Vein endothelial cell (primary cell): ENCODE measurements at places on chromosomes 4 and X. TPM values are rescaled to one million over a fixed set of nuclear protein-coding genes. Genes with fewer than 3 reads are reported as not detected.

MAOA gene
- 28.1 and 65.0 TPM in 2 replicates for total RNA-seq

SYP gene
- total RNA-seq: under 0.01 and 0.10 TPM in 2 replicates

GLRA2 gene
- total RNA-seq: not detected in 2 replicates

PTPN13 gene
- 0.33 and 1.6 TPM in 2 replicates for total RNA-seq

RTL9 gene
- total RNA-seq: not detected in 2 replicates

GPRASP1 gene
- total RNA-seq: 1.6 and 2.0 TPM in 2 replicates

AWAT1 gene
- not detected in 2 replicates for total RNA-seq

STAG2 gene
- total RNA-seq: 71.5 and 77.0 TPM in 2 replicates

DUSP21 gene
- not detected in 2 replicates for total RNA-seq

VEGFD gene
- 0.38 and 0.65 TPM in 2 replicates for total RNA-seq

COPS4 gene
- total RNA-seq: 69.9 and 105 TPM in 2 replicates

SPOCK3 gene
- total RNA-seq: 0.10 TPM in 1 of 2 replicates, not detected in the other

SLC9B1 gene
- 0.57 TPM in 1 of 2 replicates, not detected in the other for total RNA-seq

CC2D2A gene
- 16.3 and 24.7 TPM in 2 replicates for total RNA-seq

FAM241A gene
- 16.0 and 26.7 TPM in 2 replicates for total RNA-seq

TEC gene
- total RNA-seq: 0.65 and 1.1 TPM in 2 replicates

SCRG1 gene
- not detected in 2 replicates for total RNA-seq

TBC1D1 gene
- total RNA-seq: 128 and 131 TPM in 2 replicates

SGCB gene
- 14.0 and 20.7 TPM in 2 replicates for total RNA-seq

GAGE12E gene
- total RNA-seq: not detected in 2 replicates

NKX6-1 gene
- total RNA-seq: not detected in 2 replicates

DGKK gene
- total RNA-seq: under 0.01 TPM in 1 of 2 replicates, not detected in the other

PDZD4 gene
- total RNA-seq: 0.29 and 0.33 TPM in 2 replicates

HSPA4L gene
- total RNA-seq: 7.8 and 14.4 TPM in 2 replicates

HPF1 gene
- 23.7 and 25.5 TPM in 2 replicates for total RNA-seq

RTL5 gene
- 0.33 and 0.38 TPM in 2 replicates for total RNA-seq

ARHGAP6 gene
- 0.57 and 1.3 TPM in 2 replicates for total RNA-seq

ANXA10 gene
- not detected in 2 replicates for total RNA-seq

TRIML2 gene
- not detected in 2 replicates for total RNA-seq

TMEM187 gene
- total RNA-seq: 1.9 and 8.2 TPM in 2 replicates

RENBP gene
- total RNA-seq: 9.8 and 10.0 TPM in 2 replicates

UGT2B17 gene
- total RNA-seq: not detected in 2 replicates

RRH gene
- not detected in 2 replicates for total RNA-seq

FOXR2 gene
- total RNA-seq: not detected in 2 replicates

BST1 gene
- total RNA-seq: 22.0 and 49.3 TPM in 2 replicates

RRAGB gene
- 20.6 and 23.1 TPM in 2 replicates for total RNA-seq

ZRSR2 gene
- total RNA-seq: 2.0 and 4.5 TPM in 2 replicates

CENPVL1 gene
- not detected in 2 replicates for total RNA-seq

TLR10 gene
- not detected in 2 replicates for total RNA-seq

LANCL3 gene
- 0.98 and 1.7 TPM in 2 replicates for total RNA-seq

POF1B gene
- total RNA-seq: 1.1 and 2.3 TPM in 2 replicates

GPR82 gene
- total RNA-seq: not detected in 2 replicates

KLHL4 gene
- total RNA-seq: 36.6 and 44.6 TPM in 2 replicates

STS gene
- 5.2 and 6.8 TPM in 2 replicates for total RNA-seq

TLR1 gene
- total RNA-seq: 4.6 and 9.8 TPM in 2 replicates

TMEM31 gene
- total RNA-seq: not detected in 2 replicates

SLC49A3 gene
- 5.6 and 8.5 TPM in 2 replicates for total RNA-seq

TMEM154 gene
- 5.6 and 10.6 TPM in 2 replicates for total RNA-seq

MBNL3 gene
- 0.98 and 3.5 TPM in 2 replicates for total RNA-seq

MAGEA2B gene
- total RNA-seq: not detected in 2 replicates

SMIM10 gene
- total RNA-seq: 0.65 and 1.3 TPM in 2 replicates

SLC25A43 gene
- total RNA-seq: 16.0 and 20.5 TPM in 2 replicates

EMD gene
- total RNA-seq: 40.6 and 56.5 TPM in 2 replicates

UBE2D3 gene
- 393 and 408 TPM in 2 replicates for total RNA-seq

TMPRSS11D gene
- 0.29 TPM in 1 of 2 replicates, not detected in the other for total RNA-seq

SCML2 gene
- 0.98 and 1.4 TPM in 2 replicates for total RNA-seq

MAGEC3 gene
- total RNA-seq: not detected in 2 replicates

MAGEC2 gene
- total RNA-seq: not detected in 2 replicates

MTCP1 gene
- 1.4 and 2.9 TPM in 2 replicates for total RNA-seq
